ENCODE measurements at places on chromosomes 6 and 20.

- DNase-seq, result no peak
These were observed 84.0 kb downstream of the HFE start for GRCh38 chr6:26170951-26171841.

DNA sequence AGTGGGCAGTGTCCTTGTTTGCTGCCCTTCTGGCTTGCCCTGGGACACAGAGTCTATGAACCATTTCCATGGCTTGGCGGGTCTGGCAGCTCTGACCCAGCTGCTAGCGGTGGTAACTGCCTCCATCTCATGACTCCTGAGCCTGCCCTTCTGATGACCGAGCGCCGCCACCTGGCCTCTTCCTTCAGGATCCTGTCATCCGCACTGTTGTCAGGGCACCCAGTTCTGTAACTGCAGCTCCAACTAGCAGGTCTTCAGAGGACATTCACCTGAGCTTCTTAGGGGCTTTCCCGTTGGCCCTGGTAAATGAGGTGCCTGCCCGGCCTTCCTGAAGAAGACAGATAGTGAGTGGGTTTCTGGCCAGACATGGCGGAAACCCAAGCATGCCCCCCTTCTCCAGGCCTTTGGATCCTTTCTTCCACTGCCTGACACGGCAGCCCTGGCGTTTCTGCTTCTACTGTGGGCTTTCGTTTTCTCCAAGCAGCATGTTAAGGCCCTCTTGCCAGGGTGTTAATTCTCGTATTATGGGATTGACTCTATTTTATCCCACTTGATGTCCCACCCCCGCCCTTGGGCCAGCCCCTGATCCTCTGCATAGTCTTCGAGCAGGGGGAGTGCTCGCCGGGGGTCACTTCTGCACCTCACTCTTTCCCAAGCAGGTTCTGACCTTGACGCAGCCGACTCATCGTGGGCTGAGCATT is 24.7 kb downstream of the PACSIN1 start:
- DNase-seq, result no peak

DNA sequence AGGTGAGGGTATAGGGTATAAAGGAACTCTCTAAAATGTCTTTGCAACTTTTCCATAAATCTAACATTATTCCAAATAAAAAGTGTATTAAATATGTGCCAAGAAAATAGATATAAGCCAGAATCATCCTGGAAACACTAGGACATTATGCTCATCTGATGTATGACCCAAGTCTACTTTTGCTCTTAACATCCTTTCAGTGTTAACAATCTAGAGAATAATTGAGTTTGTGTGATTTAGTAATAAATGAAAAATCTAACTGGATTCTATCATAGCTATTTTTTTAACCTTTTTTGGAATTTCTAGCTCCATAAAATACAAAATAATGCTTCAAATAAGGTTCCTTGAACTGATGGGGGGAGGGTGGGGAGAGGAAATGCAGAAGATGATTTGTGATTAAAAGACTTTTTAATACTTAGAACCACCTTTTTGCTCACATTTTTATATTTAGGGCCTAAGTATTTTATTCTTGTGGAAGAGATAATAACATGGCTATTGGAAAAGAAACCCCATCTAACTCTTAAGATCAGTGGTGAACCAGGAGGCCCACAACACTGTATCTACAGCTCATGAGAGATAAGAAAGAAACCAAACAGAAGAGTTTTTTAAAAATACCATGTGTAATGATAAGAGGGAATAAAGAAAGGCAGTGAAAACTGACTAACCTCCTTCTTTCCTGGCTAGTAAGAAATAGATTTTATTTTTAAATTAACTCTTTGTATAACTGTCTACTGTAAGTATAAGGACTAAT is 68.5 kb downstream of the PDSS2 start:
- no peak for DNase-seq

DNA sequence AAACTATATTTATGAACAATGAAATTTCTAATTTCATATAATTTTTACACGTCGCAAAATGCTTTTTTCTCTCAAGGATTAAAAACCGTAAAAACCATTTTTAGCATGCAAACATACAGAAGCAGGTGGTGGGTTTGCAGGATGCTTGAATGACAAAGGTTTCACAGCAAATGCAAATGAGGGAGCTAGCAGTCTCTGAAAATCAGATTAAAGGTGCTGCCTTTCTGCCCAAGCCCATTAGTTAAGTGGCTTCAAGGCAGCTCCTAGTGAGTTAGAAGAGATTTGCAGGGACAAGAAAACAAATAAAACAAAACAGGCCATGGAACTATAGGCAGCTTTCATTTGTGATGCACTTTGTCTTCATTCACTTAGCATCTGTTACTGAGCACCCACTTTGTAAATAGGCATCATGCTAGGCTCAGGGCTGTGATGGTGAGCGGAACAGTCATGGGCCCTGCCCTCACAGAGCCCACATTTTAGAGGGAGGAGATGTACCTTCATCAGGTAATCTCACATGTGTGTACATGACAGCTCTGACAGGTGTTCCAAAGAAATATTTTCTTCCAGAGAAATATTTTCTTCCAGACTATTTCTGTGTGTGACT is 29.5 kb downstream of the NAPB start:
- no peak for DNase-seq

GRCh38 chr6:72260489-72260888 is 361.4 kb upstream of the KCNQ5 start:
- DNase-seq, result no peak

GRCh38 chr6:163646133-163646532 is 231.6 kb downstream of the QKI start:
- no peak for DNase-seq

DNA sequence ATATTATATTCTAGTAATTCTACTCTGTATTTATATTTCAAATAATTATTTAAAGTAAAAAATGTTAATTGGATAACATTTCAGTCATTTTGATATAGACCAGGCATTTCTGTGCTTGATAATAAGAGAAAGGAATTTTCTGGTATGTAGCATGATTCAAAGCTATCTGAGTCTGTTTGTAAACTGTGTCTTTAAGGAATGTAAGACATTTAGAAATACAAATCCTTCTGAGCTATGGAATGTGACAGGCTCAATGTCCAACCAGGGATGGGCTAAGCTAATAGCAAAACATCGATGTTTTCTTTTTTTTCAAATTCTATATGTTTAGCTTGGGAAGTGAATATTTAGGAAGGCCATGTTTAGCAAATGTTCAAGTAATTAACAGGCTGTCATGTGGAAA is 41.5 kb upstream of the FAM83B start:
- no peak for DNase-seq

GRCh38 chr20:63663332-63664066 is 5.4 kb downstream of the RTEL1 start:
- DNase-seq, result no peak

DNA sequence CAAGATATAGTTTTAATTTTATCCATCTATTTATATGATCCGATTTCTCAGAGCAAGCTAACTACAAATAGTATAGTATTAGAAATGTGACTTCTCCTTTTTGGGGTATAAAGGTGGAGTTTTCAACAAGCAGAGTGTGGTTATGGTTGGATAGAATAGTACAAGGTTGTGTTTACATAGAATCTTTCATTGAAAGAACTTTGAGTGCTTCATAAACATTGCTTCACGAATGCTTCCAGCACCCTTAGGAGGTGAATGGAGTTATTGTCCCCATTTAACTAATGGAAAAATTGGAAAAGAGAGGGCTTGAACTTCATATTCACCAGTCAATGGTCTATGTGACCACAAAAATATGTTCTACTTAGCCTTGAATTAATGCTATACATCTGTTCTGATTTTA is 134.1 kb upstream of the CITED2 start:
- DNase-seq, result no peak

- DNase-seq, result no peak
These were observed 3.9 kb upstream of the ECI2 start for GRCh38 chr6:4139272-4139671.

GRCh38 chr6:11384531-11385309 is 152.3 kb upstream of the NEDD9 start:
- no peak for DNase-seq

- no peak for DNase-seq
These were observed 85.2 kb downstream of the TCP11 start for GRCh38 chr6:35055891-35056290.

GRCh38 chr6:140782941-140783340 is 1349.8 kb upstream of the GJE1 start:
- DNase-seq, result no peak

- no peak for DNase-seq
These were observed 26.7 kb downstream of the RBCK1 start for GRCh38 chr20:434661-435419.

DNA sequence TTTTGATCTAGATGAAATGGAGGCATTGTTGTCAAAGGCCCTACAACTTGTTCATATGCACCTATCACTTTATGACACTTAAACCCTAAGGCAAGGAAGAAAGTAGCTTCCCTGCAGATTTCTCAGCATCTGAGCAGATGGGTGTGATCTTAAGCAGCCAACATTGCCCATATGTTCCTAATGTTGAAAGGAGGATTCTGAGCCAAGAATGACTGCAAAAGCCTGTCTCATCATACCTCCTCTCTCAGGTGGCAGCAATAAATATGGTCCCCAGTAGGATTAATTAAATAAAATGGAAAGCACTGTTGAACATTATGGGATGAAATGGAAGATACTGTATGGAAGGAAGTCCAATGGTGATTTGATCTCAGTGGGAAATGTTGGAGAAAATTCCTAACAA is 538.1 kb upstream of the MAN1A1 start:
- no peak for DNase-seq

- DNase-seq, result no peak
These were observed 7.0 kb upstream of the RIN2 start for GRCh38 chr20:19750907-19751636.

DNA sequence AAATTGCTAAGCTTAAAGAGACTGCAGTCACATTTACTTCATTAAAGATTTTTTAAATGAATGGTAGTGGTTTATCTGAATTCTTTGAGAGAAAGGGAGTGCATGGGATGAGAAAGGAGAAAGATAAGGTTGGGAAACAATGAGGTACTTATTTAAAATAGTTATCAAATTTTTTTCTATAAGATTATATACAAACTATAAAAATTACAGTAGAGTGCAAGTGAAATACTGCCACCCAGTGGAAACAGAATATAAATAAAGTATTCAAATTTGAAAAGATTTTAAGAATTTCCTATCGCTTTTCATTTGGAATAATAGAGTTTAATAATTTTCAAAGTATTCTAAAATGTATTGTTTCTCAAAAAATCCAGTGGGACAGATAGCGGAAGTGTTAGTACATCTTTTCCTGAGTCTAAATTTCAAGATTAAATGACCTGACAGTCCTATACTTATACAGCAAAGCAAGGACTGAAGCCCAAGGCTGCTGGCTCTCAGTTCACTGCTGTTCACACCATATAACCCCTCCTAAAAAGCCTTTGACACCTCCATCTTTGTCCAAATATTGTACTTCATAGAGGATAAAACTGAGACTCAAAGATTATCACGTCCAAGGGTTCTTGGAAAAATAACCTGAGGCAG is 31.1 kb downstream of the EPM2A start:
- DNase-seq, result no peak

GRCh38 chr6:33429750-33430052 is 9.8 kb downstream of the SYNGAP1 start:
- DNase-seq, result no peak

DNA sequence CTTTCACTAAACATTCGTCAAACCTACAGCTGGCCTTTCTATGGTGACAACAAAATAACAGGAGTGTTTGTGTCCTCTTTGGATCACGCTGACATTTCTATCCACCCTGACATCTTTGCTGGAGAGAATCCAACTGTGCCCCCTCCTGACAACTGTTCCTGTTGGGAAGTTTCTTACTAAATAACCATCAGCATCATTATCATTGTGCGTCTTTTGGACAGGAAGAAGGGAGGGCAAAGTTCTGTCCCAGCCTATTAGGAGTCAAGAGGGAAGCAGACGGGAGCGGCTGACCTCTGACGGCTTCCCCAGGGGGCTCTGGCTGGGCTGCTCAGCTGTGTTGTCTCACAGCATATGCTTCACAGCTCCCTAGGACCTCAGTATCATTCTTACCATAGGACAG is 195.9 kb upstream of the SULF2 start:
- no peak for DNase-seq

DNA sequence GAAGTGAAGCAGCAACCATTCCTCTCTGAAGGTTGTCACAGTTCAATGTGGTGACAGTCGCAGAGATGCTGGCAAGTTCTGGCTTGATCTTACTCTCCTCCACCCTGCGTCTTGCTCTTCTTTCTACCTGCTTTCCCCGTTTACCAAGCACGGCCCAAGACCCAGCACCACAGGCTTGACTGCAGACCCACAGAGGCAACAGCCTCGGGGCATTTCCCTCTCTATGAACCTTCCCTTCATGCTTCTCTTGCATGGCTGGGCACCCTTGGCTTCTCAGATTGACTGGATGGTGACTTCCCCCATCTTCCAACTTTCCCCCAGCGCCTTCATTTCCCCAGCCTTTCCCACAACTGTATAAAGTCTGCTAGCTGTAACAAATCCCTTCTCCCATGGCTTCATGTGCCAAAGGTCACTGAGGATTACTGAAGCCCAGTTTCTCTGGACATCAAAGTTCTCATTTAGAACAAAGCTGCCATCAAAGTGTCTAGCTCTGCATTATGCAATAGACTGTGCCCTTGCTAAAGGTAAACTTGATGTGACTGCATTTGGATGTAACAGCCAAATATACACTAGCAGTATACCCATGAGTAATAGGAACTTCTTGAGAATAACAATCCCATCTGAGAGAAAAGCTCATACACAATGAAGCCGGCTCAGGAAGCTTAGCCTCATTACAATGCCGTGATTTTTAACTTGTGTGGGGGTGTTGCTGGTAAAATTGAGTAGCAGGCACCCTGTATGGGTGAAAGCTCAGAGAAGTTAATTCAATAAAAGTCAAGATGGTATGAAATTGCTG is 723.1 kb upstream of the FLRT3 start:
- DNase-seq, result no peak

- no peak for DNase-seq
These were observed 320.7 kb downstream of the RNF144B start for GRCh38 chr6:18707714-18708439.

DNA sequence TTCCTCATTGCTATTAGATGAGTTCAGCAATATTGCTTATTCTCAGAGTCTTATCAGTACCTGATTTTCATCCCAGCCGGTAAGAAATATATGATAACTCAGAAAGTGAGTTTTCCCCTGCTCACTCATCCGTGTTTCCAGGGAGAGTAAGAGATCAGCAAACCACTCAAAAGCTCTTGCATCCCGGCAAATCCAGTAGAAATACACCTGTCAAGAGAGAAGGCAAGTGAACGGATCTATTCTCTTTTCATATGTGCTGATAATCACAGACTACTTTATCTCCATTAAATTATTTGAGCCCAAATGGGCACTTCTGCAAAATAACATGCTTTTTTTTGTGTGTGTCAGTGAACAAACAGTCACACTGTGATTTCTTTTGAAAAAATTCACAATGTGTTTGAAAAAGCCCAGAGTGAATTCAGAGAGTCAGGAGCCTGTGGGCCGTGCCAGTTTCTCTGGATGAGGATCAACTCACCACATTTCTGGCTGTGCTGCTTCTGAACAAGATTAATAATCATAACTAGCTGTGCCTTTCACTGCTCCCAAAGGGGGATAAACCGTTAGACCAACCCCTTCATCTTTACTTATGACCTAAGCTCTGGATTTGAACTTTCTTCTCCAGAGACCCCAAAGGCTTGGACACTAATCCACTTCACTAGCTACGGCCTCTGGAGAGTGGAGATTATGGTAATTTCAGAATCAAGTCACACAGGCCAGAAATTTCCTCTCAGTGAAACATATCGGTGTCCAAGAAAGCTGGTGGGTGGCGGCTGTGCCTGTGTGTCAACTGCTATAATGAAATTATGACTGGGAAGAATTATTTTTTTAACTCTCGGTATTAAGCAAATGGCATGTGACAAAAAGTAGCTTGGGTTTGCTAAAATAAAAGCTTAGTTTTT is 44.2 kb downstream of the NOX3 start:
- no peak for DNase-seq
